Caco-2 (cell line): ENCODE measurements at places on chromosomes 11 and 22.

- no peak for DNase-seq
Observed at GRCh38 chr11:64020976-64021756, 14.6 kb upstream of the FLRT1 start.

DNA sequence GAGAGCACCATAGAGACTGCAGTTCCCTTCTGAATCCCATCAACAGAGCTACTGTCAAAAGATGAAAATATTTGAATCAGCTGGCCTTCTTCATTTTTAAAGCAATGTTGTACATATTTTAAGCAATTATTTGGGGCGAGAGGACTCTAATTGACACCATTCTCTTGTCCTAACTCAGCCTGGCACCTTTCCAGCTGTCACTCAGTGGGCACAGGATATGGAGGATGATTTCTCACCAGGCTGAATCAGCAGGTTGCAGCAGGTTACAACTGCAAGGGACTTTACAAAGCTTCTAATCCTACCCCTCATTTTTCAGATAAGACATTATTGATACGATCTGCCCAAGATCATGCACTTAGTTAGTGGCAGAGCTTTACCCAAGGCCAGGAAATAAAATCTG, 11.9 kb upstream of the WT1 start:
- no peak for DNase-seq

DNA sequence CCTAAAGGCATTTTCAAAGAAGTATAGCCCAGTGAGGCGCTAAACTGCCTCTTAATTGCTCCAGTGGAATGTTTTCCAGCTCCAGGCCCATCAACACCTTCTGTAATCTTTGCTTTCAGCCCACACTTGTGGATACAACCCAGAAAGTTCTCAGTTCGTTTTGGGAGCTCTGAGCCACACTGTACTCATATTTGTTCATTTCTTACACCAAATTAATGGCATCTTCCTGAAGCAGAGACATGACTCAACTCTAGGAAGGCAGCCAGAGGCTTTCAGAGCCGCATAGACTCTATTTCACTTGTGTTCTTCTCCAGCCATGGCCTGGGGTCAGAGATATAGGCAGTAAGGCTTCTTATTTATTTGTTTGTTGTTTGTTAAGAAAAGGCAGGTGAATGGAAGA, 175.5 kb upstream of the NCAM1 start:
- no peak for DNase-seq

DNA sequence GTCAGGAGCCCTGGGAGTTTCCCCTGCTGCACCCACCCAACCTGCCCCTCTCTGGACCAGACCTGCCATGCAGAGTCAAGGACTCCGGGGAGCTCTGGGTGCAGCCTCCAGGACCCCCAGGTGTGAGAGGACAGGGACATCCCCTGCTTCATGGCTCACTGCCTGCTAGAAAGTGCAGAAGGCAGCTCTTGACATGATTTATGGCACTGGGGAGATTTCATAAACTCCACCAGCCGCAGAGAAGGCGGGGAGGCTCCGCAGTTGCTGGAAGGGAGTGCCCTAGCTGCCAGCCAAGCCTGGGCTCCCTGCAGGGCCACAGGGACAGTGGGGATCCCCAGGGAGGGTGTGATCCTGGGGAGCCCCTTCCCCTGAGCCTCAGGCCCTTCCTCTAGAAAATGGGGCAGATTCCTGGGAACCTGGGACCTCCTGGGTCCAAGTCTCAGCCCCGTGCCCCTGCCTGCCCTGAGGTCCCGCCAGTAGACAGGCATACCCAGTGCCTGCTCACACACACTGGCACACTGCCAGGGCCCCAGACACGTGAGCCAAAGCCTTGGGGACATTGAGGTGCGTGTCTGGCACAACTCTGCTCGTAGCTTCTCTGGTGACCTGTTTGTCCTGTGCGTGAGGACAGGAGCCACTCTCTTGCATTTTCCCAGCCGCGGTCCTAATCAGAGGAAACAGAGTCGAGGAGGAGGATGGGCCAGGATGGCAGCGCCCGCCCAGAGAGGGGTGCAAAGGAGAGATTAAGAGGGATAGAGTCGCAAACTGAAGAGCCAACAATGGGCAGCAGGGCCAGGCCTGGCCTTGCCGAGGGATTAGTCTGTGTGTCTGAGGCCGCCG, 13.8 kb downstream of the CABP7 start:
- no peak for DNase-seq

DNA sequence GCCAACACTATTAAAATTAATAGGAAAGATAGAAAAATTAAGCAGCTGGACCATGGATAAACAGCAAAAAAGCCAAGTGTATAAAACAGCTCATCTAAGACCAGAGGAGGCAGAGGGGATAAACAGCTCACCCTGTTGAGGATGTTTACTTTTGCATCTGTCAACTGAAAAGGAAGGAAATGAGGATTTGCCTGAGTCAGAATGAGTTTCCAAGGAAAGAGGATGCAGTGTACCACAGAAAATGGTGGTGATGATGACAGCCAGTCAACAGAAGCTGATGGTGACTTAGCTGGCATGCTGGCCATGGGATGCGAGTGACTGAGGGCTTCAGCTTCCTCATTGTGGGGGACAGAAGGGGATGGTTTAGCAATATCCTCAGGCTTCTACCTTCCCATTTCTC, 183.5 kb downstream of the KIRREL3 start:
- DNase-seq, result no peak

DNA sequence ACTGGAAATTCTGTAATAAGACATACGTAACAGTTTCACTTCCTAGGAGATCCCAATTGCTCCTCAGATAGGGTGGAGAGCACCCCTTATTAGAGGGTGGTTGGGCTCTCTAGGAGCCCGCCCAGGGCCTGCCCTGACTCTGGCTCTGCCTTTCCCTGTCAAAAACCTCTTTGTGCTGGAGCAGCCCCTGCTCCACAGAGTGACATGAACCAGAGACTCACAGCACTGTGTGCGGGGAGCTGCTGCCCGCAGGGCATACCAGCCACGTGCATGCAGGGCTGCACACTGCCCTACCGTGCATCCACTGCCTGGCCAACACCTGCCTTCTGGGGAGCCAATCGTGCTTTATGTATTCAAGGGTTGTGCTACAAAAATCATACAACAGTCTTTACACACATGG, 24.3 kb downstream of the KCNQ1OT1 start:
- DNase-seq, result peak; percentile 13

DNA sequence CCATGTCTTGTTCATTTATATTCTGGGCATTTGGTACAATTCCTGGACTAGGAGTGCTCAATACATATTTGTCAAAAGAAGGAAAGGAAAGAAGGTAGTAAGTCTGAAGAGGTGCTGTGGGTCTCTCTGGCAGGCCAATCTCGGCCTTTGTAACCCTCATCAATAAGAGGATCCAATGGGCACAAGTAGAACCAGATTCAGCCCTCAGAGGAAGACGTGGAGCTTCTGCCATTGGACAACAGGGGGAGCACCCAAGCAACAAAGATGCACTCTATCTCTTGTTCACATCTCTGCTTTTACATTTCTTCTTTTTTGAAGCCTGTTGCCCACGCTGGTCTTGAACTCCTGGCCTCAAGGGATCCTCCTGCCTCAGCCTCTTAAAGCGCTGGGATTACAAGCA, 2.2 kb upstream of the VPS11 start:
- DNase-seq, result peak; percentile 68

DNA sequence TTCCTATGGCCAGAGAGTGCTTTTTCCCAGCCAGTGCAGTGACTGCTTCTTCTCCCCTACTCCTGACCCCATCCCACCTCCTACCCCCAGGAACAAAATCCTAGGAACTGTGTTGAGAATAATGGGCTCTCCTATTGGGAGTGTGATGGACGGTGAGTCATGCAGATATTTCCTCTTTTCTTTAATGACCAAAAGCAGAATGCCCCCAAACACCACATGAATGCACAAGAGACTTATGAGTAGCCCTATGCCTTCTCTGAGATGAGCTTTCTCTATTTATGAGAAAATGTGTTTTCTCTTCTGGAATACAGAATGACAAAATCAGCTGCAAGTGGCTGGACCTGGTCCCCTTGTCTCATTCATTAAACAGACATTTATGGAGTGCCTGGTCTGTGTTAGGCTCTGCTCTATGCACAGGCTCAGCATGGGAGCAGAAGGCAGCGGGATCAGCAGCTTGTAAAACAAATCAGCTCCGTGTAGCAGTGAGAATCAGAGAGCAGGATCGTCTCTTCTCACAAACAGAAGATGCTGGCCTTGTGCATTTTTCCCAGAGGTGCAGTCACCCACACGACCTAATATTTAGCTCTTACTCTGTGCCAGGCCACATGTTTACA, 47.5 kb upstream of the GALNT18 start:
- no peak for DNase-seq

DNA sequence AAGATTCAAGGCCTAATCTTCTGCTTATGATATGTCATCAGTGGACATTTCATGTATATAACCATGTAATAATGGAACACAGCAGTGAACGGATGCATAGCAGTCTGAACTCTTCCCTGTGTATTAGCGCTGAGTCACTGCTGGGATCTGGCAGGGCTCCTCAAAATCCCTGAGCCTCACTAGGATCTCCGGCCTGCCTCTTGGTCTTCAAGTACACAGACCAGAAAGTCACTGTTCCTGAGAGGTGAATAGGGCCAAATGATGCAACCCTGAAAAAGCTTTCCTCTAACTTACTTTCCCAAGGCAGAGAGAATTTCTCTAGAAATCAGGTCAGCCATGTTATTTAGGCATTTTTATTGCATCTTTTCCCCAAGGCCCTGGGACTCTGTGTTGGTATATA, 35.0 kb downstream of the POU2AF1 start:
- DNase-seq, result no peak

GRCh38 chr11:69949327-69949726, 128.8 kb upstream of the ANO1 start:
- peak; percentile 89 for DNase-seq

DNA sequence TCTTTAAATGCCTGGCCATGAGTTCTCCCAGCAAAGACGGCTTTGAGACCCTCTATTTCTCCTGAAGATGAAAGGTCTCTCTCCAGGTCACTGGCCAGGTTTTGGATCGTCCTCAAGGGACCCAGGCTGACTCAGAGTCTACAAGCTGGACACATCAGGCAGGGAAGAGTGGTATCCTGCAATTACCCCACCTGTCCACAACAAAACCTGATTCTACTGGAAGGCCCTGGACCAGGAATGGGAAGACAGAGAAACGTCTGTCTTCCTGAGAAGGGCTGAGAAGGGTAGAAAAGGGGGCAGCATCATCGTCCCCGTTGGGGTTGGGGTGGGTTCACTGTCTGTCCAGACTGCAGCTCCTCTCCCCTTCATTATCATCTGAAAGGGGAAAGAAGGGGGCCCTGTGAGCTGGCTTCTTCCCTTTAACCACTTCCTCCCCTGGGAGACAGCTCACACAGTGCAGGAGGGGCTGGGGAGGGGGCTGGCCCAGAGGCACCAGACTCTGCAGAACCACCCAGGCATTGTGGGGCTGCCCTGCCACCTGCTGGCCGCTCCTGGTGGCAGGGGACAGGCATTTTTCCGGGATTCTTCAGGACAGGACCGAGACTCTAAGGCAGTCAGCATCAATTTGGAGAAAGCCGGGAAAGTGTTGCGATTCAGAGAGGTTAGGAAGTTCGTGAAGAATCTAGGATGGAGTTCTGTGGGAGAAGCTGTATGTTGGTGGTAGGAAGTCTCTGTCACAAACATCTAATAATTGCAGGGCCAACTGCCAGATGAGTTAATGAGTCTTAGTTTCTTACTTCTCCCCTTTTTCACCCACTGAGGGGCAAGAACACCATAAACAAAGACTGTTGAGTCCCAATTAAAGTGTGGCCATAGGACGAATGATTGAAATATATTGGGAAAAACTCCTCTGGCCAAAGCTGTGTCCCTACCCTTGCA, 57.6 kb downstream of the SYN3 start:
- peak; percentile 73 for DNase-seq

DNA sequence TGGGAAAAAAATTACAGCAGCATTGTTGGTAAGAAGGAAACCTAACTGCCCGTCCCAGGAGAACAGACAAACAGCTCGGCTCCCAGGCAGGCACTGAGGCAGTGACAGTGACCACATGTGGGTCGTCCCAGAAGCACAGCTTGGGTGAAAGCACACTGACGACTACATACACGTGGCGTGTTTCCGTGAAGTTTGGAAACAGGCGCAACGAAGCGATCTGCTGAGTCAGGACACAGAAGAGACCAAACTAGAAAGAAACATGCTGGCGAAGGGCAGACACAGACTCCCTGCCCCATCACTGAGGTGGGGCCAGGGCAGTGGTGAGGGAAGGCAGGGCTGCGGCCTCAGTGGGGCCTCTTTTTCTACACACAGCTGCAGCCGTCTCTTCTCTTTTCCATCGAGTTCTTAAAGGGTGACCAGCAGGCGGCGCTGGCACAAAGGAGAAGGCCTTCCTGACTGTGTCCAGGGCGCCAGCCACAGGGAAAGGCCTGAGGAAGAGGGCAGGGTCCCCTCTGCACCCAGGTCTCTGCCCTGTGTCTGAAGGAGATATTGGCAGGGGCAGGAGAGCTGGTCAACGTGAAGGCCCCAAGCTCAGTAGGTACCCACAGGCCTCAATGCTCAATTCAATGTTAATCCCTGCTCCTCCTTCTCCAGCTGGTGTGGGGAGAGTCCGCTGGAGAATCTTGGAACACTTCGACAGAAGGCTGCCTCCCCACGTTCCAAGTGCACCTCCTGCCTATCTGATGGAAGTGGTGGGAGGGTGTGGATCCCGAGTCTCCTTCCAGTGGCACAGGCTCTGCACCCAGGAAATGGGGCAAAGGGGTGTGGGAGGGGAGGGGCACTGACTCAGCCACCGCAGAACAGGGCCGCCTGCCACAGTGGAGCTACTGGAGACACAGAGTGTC, 19.9 kb downstream of the CARS1 start:
- peak; percentile 74 for DNase-seq

DNA sequence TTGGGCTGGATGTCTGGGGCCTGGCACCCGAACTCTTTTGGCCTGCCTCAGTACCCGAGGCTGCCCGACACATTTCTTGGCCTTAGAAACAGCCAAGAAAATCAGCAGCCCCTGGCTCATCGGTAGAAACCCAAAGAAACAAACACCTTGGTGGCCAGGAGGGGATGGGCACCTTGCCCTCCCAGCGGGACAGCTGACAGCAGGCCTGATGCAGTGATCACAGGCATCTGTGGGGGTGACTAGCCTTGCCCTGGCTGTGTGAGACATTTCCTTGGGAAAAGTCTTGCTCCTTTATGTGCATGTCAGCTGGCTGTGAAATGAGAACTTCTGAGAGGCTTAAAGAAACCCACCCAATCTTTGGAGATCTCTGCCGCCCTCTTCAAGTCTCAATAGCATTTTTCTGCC, 60.9 kb downstream of the SMIM38 start:
- peak; percentile 31 for DNase-seq

GRCh38 chr11:2678396-2678795, 21.4 kb downstream of the KCNQ1OT1 start:
- DNase-seq, result no peak

DNA sequence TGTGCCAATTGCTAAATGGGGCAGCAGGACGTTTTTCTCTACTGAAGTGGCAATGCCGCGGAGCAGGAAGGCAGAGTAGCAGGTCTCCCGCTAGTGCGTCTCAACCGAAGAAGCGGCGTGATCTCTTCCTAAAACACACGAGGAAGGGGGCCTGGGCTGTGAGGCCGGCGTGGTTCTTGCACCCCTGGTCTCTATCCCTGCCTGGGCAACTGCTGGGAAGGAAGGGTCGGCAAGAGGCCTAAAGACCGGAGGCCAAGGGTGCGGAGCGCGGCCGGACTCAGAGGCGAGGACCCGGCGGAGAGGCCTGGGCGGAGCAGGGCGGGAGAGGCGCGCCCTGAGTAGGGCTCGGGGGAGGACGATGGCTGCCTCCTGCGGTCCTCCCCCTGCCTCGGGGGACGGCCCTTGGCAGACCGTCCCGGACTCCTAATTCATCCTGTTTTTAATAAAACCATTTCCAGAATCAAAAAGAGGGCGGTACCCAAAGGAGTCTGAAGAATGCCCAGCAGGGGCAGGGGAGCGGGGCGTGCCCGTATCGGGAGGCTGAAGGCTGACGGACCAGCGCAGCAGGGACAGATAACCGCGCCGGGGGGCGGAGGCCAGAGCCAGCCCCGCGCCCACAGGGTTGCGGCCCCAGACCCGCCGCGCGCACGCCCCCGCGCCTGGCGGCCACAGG, 572 bp upstream of the APLP2 start:
- no peak for DNase-seq
